ENCODE measurements at places on chromosomes 5 and 9.

GRCh38 chr9:16236311-16236710 lies 634.2 kb downstream of the BNC2 start:
- peak; percentile 53 for DNase-seq

DNA sequence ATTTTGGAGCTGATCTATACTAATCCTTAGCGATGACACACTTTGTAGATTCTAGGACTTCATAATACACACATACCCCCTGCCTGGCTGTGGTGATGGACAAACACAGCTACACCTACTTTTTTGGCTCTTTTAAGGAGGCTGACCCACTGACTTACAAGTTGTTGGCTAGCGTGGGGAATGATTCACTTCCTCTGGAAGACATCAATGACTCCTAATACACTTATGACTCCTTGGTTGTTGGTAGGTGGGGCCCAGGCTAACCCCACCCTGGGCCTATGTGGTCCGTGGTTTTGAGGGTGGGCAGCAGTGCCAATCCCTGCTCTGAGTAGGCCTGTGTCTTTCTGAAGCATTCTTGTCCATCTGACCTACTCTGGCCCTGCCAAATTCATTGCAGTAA lies 144.4 kb downstream of the SLC12A2 start:
- peak; percentile 91 for DNase-seq

DNA sequence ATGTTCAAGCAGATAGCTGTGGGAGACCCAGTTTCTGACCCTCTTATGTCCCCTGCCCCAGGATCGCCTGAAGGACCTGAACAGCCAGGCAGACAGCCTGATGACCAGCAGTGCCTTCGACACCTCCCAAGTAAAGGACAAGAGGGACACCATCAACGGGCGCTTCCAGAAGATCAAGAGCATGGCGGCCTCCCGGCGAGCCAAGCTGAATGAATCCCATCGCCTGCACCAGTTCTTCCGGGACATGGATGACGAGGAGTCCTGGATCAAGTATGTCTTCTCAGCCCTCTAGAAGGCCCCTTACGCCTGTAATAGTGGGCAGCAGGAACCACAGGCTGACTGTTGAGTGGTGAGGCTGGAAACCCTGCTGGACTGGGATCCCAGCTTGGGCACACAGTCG lies 41.1 kb downstream of the DYNC2I2 start:
- no peak for DNase-seq

- no peak for DNase-seq
Observed at GRCh38 chr5:143019614-143020515, 249.7 kb downstream of the ARHGAP26 start.
